ENCODE measurements at places on chromosomes 1 and 21.

- DNase-seq = no peak
Observed at GRCh38 chr1:221816899-221817298, 75.0 kb upstream of the DUSP10 start.

DNA sequence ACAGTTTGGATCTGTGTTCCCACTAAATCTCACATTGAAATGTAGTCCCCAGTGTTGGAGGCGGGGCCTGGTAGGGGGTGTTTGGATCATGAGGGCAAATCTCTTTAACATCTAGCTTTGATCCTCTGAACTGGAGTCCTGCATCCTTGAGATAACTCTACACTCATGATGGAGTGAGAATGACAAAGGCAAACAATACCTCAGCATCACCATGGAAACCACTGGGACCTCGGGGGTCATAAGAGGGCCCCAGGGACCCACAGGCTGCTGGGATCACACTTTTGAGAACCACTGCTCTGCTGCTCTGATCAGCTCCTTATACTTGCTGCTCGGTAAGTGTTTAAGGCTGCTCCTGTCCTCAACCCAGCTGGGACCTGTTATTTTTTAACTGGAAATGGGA lies 13.4 kb upstream of the OBSCN start:
- DNase-seq = no peak

GRCh38 chr21:34994766-34995631 lies 54.1 kb downstream of the RUNX1 start:
- no peak for DNase-seq

- DNase-seq = no peak
Observed at GRCh38 chr1:55815745-55816455, 600.7 kb upstream of the USP24 start.

DNA sequence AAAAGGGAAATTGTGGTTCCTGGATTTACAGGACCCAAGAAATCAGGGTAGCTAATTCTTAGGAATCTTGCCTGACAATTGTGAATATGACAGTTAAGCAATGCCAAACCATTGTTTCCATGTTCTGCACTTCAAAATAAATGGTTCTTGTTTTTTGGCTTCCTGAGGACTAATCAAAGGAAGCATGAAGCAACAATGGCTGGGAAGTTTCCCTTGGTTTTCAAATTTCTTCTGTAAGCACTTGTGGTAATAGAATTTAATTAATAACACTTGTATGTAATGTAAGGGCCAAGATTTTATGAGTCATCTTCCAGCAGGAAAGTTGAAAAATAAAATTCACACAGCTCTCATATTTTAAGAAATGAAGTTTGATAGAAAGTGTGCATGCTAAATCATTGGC lies 31.7 kb downstream of the JAM2 start:
- no peak for DNase-seq

DNA sequence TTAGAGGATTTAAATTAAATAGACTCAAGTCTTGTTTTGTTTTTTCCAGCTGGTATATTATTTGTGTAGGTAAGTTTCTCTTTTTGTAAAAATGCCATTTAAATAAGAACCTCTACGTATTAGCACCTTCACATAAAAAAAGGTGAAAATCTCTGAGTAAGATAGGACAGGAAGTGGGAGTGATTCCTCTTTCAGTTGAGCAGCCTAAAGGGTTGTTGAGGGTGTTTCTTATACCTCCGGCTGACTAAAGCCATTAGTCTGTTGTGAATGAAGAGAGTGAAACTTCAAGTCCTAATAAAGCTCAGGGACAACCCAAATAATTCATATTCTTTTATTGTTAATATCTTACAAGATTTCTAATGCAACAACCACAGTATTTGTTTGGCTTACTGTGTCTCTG lies 188.7 kb downstream of the CHRM3 start:
- DNase-seq = no peak

DNA sequence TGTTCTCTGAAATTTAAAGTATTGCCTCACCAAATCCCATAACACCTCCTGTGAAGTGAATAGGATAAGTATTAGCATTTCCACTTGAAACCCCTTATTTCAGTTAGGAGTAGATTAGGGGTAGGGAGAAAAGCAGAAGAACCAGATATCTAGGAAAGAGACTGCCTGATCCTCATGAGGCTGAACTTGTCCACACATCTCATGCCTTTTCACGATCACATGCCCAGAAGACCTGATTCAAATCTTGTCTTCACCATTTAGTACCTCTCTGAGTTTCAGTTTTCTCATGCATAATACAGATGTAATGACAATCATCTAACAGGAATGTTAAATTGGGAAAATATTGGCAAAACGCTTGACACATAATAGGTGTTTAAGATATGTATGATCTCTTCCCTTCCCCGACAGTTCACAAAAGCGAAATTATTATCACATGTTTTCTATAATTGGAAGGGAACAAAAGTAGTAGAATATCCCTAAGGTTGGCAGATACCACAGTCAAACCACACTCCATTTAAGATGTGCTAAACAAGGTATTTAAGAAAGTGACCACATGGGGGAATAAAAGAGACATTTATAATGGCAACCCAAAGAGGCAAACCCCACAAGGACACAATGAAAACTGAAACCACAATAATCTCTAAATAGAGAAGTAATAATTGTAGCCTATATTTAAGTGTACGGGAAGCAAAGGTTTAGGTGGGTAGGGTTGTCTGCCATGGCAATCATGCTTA lies 25.2 kb downstream of the GFI1 start:
- no peak for DNase-seq

DNA sequence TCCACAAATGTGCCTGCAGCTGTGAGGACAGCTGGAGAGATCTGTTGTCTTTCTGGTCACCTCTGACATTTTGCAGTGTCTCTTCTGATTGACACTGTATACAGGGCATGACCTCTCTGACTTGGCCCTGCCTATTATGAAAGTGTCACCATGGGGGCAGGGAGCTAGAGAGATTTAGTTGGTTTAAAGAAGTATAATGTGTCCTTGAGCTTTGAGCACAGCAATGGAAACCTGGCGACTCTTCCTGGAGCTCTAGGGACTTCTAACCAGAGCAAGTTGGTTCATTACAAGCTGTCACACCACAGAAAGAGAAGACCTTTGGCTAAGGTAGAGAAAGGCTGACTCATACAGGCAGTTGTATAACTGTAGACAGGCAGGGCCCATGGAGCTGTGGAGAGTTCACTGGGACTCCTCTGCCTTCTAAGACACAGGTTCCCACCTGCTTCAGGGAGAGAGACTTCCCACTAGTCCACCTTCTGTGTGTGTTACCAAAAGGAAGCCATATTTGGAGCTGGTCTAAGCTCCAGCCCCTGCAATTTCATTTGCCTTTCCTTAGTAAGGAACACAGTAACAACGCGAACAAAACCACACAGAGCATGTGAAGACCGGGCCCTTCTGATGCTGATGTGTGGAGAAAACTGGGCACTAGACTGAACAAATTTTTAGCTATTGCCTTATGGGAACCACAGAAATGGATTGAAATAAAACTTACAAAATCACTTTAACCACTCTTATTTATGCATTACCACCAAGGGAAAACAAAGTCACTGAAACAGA lies 90.5 kb upstream of the ADAR start:
- peak; percentile 14 for DNase-seq
